ENCODE measurements at places on chromosomes 7 and 10.

DNA sequence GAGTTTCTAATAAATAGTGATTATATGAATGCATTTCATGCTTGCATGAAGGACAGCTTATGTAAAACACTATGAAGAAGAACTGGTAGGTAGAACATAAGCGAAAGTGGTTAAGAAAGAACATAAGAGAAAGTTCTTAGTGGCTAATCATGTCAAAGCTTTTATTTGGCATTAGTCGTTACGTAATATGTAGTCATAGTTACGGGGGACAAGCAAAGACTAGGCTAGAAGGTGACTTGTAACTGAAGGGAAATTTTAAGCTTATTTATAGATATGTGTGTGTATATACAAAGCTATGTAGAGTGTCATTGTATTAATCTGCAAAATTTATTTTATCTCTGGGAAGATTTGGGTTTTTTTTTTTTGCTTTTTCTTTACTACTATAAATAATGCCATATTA, 36.9 kb downstream of the CAPZA2 start:
- no peak for DNase-seq

GRCh38 chr7:114294036-114294435, 120.6 kb upstream of the FOXP2 start:
- DNase-seq: no peak

DNA sequence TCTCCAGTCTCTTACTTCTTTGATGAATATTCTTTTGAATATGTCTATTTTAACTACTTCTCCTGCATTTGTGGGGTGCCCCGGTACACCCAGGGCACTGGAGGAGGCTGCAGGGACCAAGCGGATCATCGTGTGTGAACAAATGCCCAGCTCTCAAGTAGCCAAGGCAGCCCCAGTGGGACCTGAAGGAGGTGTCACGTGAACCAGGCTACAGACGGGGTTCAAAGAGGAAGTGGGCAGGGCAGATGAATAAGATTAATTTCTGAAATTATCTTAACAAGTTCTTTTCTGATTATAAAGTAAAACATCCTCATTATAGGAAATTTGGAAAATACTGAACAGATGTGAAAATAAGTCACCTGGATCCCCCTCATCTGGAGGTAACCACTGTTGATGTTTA, 78.4 kb upstream of the DUSP5 start:
- DNase-seq: no peak

- DNase-seq: no peak
Measured at GRCh38 chr7:80775482-80775881, 137.0 kb downstream of the CD36 start.

GRCh38 chr10:53023411-53023810, 250.8 kb upstream of the MBL2 start:
- no peak for DNase-seq

DNA sequence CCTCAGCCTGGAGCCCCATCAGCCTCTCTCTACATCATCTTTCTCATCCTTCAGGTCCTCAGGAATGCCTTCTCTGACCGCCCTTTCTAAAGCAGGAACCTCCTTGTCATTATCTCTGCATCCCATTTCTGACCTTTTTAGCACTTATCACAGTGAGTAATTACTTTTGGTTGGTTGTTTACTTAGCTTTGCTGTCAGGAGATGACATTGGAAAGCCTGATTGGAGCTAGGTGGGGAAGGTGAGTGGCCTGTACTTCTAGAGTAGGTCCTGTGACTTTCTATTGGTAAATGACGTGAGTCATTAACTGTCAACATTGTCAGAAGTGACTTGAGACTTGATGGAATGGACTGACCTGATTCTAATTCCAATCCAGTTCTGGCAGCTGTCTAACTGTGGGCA, 9.3 kb upstream of the SLC25A13 start:
- no peak for DNase-seq

DNA sequence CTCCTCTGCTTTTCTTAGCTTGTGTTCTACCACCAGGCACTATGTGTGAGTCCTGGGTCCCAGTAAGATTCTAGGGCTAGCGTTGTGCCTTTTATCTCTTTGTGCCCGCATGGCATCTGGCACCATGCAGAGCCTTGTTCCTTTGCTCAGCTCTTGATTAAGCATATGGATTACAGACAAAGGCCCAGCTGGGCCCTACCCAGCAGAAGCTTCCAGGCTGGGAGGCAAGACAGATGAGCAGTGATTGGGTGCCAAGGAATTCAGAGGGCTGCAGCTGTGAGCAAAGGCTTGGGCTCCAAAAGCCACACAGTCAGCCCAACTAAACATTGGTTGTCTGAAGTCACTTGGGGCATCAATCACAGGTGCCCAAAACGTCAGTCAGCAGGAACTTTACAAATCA, 2.0 kb downstream of the ACSM6 start:
- no peak for DNase-seq

DNA sequence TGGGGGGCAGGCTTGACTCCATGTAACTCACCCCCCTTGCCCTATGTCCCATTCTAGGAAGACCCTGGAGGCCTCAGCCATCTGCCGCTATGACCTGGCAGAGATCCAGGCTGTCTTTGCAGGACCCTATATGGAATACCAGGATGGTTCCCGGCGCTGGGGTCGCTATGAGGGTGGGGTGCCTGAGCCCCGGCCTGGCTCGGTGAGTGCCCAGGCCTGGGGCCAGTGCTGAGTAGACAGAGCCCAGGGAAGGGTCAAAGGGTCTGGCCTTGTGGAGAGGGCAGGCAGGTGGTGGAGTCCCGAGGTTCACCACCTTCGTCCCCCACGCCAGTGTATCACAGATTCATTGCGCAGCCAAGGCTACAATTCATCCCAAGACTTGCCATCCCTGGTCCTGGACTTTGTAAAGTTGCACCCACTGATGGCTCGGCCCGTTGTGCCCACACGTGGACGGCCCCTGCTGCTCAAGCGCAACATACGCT, 7.5 kb downstream of the MRPL43 start:
- DNase-seq: no peak

- DNase-seq: no peak
Measured at GRCh38 chr7:27640884-27641574, 21.7 kb downstream of the HIBADH start.

DNA sequence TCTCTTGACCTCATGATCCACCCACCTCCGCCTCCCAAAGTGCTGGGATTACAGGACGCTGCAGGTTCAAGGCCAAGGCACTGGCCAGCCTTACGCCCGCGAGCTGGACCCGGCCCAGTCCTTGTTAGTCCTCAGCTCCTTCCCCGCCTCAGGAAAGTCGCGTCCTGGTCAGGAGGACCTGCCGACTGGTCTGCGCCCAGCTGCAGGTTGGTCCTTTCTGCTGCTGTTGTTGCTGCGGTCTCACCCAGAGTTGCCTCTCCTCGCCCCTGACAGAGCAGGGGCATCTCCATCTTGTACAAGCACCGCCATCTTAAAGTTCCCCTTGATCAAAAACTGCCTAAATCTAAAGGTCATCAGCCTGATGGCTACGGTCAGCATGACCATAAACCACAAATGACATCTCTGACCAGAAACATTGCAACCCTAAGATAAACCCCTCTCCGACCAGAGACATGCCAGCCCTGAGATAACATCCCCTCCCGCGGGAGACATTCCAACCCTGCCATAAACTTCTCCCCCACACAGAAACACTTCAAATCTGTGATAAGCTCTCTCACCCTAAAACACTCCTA, 13.9 kb upstream of the BMS1 start:
- DNase-seq: no peak

DNA sequence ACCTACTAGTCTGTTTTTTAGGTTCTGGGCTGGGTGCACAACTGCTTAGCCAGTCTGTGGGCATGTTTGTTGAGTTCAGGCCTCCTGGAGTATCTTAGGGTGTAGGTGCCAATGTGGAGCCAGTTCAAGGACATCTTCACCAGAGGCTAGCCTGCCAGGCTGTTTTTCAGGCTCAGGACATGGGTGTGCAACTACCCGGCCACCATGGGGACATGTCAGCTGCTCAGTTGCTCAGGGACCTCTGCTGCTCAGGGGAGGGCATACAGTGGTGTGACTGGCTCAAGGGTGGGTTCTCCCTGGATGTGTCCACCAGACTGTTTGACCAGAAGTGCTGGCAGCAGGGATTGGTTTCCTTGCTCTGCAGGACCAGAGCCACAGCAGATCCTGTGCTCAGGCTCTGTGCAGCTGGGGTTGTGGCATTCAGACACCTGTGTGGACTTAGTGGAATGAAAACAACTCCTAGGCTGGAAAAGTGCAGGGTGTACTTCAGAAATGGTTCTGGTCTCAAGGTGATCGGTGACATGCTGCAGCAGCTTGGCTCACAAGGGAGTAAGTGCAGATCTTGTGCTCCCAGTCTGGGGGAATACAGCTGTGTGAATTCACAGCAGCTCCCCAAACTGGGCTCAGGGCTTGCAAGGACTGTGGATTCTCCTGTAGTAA, 44.8 kb downstream of the PALS2 start:
- DNase-seq: no peak

DNA sequence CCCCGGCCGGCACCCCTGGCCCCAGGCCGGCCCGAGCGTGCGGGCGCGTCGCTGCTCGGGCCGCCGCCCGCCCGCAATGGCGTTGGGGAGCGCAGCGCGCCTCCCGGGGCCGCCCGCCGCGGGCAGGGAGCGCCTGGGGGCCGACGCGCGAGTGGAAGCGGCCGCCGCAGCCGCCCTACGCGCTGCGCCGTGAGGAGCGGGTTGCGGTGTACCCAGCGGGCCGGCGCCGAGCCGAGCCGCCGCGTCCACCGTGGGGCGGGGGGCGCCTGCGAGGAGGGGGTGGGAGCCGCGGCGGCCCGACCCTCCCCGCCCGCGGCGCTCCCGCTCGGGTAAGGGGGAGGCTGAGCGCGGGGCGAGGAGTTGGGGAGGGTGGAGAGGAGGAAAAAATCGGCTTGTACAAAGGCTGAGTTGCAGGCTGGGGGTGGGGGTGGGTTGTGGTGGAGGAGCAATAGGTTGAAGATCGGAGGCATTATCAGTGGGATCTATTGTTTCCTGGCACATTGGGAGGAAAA, 473 bp downstream of the PPP1R9A start:
- no peak for DNase-seq

GRCh38 chr7:144818511-144818910, 17.3 kb downstream of the TPK1 start:
- DNase-seq: no peak

- no peak for DNase-seq
Measured at GRCh38 chr10:43912469-43912868, 263.8 kb upstream of the ZNF32 start.

DNA sequence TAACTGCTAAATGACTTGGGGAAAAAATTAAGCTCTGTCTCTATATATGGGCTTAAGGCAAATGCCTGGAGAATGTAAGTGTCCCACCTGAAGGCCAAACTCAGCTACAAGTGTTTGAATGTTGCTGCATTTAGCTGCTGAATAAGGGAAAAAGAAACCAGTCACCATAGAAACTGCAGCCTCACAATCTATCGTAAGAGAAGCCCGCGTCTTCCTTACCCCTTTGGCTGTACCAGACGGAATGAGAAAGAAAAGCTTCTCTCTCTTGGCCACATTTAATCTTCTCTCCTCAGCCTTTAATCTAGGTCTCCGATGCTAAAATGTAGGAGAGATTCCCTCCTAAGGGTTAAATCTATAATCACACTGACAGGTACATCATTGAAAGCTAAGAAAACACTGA, 147.2 kb downstream of the SFMBT2 start:
- no peak for DNase-seq
